NCI-H774 (cell line): ENCODE measurements at places on chromosomes 7 and 10.

GRCh38 chr10:100101192-100102076 is 19.8 kb upstream of the CPN1 start:
- DNase-seq, result no peak

GRCh38 chr10:61541960-61542359 is 88.8 kb upstream of the TMEM26 start:
- DNase-seq, result no peak

DNA sequence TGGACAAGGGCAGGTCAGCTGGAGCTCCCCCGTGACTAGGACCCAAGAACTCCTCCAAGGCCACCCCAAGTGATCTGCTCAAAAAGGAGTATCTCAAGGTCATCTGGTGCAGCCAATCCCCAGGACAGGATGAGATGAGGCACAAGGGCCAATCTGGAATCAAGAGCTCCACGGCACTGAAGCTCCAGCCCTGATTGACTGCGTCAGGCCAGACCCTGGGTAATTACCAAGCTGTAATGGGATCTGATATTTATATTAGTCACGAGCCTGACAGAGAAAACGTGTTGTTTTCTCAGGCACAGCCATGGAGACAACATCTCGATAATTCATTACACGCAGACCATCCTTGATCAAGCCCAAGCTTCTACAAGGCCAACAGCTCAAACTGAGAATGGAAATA is 4.2 kb downstream of the KCNMA1 start:
- DNase-seq, result peak; percentile 25

DNA sequence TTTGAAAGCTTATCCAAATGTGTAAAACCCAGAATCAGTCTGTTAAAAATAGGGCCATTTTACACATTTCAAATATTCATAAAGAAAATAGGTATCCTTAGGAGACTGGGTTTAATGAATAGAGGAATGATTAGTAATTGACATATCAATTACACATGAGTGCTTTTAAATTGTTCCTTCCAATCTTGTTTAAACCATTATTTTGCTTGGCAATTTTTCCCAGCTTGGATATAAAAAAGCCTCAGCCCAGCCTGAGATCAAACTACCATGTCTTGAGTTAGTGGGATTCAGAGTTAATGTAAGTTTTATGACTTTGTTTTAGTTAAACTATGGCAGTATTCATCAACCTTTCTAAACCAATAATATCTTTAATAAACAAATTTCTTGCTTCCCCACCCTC is 28.3 kb downstream of the PARP12 start:
- no peak for DNase-seq

GRCh38 chr10:58518775-58519174 is 6.1 kb downstream of the BICC1 start:
- no peak for DNase-seq

DNA sequence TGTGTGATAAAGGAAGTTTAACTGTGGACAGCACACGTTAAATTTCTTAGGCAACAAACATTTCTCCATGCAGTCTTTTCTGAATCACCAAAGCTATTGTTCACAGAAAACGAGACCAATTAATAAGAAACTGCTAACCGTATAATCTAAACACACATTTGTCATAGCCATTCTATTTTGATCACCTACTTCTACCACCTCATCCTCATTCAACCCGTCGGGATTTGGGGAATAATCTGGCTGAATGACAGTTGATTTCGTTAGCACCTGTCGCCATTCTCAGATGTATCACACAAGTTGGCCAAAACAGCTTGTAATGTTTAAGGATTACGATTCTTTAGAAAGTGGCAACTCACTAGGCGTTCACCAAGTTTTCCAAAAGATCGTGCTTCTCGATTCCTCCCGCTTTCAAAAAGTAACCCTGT is 1.2 kb downstream of the EZH2 start:
- no peak for DNase-seq

GRCh38 chr10:50275650-50276235 is 24.4 kb upstream of the ASAH2 start:
- DNase-seq, result peak; percentile 7

- DNase-seq, result no peak
Observed at GRCh38 chr10:27621461-27621860, 117.4 kb downstream of the RAB18 start.

GRCh38 chr10:63003816-63004453 is 129.2 kb upstream of the NRBF2 start:
- no peak for DNase-seq

GRCh38 chr7:12712236-12712635 is 24.8 kb downstream of the ARL4A start:
- peak; percentile 3 for DNase-seq

DNA sequence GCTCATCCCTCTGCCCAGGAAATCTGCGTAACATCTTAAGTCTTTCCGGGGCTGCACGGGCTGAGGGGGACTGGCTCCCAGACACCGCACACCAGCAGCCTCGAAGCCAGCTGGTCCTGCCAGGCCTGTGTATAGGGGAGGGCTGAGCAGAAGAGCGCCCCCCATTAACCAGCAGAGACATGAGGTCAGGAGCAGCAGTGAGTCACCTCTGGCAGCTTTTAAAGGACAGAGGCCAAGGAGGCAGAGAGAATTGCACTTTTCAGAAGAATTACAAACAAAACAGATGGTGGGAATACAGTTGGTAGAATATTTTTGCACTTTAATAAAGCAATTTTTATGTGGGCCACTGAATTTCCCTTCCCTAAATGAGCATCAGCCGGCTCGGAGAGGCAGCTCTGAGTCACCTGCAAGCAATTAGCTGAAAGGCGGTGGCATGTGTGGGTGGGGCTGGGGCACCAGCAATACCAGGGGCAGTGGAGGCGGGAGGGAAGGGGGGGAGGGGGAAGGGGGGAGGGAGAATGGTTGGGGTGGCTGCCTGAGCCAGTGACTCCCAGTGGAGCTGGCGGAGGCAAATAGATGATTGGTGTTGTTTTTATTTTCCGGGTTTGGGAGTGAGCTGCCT is 39.1 kb downstream of the GOLGA7B start:
- DNase-seq, result peak; percentile 8

DNA sequence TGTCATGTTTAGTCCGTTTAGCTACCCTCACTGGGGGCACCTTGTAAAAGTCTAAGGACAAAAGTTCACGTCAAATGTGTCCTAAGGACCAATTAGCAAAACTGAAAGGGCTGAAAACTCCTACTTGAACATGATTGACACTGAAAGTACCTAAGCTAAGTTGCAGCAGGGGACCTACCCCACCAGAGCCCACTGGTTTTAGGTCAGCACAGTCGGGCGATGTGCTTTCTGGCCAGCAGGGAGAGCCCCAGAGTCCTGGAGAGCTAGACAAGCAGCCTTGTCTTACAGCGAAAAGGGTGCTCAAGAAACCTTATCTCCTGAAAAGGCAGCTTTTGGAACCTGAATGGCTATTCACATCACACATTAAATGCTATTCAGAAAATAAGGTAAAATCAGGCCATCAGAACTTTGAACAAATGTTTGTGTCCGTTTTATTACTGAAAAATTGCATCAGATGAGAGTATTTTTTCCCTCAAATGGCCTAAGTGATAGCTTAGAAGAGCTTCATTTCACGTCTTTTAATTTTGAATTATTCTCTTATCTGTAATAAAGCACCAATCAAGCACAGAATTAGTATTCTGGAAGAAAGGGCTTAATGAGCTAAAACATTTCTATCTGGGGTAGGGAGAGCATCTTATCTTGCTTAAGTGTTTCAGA is 52.2 kb upstream of the MKI67 start:
- DNase-seq, result no peak

DNA sequence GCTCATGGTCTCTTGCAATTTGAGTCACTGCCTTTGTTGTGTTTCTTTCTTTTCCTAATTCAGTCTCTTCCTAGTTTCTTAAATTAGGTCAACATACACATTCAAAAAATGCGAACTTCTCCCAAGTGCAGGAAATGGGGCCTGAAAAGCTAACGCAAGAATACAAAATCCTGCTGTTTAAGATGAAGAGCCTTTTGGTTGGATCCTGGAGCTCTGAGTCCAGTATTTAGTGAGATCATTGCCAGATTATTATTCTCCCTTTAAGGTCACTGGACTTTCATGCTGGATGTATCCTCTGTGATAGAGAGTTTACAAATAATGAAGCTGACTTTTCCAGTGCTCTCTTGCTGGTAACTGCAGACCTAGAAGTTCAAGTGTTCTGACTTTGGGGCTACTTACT is 401.9 kb upstream of the MKI67 start:
- DNase-seq, result no peak

- DNase-seq, result no peak
Observed at GRCh38 chr10:110845756-110846620, 25.7 kb upstream of the PDCD4 start.

DNA sequence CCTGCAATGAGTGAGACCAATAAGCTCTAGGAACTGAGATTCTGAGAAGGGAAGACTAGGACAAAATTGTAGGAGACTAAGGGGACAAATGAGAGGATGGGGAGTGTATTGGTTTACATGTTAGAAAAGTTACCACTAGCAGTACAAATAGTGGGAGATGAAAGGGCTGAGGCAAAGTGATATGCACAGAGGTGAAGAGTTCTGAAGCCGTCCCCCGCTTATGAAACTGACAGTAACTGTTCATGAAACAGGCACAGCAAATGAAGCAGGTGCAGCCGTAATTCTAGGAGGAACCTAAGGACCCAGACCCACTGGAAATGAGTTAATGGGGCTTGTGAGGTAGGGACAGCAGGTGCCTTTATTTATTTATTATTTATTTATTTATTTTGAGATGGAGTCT is 211.3 kb downstream of the PRKG1 start:
- no peak for DNase-seq

DNA sequence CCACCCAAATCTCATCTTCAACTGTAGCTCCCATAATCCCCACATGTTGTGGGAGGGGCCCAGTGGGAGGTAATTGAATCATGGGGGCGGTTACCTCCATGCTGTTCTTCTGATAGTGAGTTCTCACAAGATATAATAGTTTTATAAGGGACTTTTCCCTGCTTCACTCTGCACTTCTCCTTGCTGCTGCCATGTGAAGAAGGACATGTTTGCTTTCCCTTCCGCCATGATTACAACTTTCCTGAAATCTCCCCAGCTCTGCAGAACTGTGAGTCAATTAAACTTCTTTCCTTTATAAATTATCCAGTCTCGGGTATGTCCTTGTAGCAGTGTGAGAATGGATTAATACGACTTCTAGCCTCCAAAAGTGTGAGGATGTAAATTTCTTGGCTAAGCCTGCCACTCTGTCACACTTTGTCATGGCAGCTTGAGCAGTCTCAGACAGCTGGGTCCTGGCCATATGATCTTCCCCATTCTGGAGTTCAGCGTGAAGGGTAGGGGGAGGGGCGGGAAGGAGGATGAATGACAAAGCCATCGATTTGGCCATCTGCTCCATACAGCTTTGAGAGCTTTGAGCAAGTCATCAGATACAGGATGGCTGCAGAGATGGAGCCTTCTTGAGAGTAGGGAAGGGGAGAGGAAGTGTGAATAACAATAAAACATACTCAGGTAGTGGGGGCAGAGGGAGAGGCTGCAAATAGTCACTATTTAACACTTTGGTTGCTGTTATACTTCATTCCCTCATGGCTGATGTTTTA is 19.1 kb upstream of the INPP5F start:
- no peak for DNase-seq

DNA sequence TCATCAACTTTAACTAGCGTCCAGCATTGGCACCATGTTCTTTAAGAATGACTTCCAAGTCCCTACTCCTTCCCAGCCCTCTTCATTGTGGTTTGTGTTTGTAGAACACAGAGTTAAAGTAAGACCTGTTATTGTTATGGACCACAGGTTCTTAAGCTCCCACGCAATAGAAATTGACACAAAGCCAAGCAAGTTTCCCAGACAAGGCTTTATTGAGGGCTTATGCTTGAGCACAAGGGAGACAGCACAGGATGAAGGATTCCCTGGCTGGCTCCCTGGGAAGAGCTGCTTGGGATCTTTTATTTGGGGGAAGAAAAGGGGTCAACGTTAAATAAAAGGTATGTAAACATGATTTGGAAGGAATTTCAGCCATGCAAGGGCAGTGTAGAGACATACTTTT is 44.3 kb upstream of the PRKCQ start:
- no peak for DNase-seq

- peak; percentile 5 for DNase-seq
Observed at GRCh38 chr7:94584113-94584512, 71.8 kb downstream of the SGCE start.

GRCh38 chr7:2476298-2476697 is at the start of gene GRIFIN:
GRIFIN (minus strand) TSS chr7:2476398; CDS start chr7:2476383, 15 bp downstream.
- DNase-seq, result no peak

DNA sequence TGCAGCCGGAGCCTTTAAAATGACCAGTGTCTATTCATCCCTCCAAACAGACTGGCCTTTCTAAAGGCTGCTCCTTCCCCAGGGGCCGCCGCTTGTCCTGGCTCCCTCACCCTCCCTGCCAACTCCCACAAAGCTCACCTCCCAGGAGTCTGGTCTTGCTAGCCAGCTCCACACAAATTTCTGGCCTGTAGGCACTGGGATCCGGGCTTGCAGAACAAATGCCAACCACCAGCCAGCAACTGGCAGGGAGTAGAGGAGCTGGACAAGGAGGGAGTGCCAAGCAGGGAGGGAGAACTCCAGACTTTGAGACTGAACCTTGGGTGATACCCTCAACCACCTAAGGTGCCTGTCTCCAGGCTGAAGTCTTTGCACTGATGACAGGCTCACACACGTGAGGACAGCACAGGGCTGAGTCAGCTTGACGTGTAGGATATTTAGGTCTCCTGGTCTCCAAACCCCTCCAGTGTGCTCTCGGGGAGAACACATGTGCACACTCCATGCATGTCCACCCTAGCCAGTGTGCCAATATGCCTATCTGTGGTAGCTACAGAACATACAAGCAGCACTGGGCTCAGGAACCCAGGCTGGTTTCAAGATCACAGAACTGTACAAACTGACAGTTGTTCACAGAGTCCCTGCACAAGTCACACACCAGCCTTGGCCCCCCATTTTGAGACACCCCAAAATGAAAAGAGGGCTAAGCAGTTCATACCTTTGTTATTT is 6.0 kb downstream of the PAX2 start:
- DNase-seq, result no peak

- DNase-seq, result no peak
Observed at GRCh38 chr7:157493017-157493416, 156.2 kb downstream of the DNAJB6 start.

GRCh38 chr10:31318382-31318853 is 598 bp upstream of the ZEB1 start:
- DNase-seq, result peak; percentile 35
